Stimulated activated CD4-positive, alpha-beta T cell treated with anti-CD3 and anti-CD28 coated beads, Interleukin-2, amount 100 ng/mL, for 48 hours (primary cell): ENCODE measurements at places on chromosomes 3 and 15.

DNA sequence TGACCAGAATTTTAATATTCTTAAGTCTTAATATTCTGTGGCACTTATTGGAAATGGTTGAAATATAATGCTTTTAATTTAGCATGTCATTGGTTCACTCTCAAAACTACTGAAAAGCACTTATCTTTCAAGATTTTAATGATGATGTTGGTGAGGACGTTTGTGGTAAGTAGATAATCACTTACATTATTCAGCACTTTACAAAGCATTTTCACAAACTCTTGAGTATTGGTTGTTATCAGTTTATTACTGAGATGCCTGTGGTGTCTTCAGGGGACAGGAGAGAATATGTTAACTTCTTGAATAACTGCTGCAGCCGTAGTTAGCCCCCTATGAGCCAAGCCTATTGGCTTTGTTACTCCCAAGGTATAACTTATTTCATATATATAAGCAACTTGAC is 15.2 kb downstream of the TGFBR2 start:
- no peak for DNase-seq

GRCh38 chr3:45978006-45978761 is 17.4 kb downstream of the FYCO1 start:
- DNase-seq, result peak; percentile 35

- no peak for DNase-seq
These were observed 41.8 kb downstream of the PRR23E start for GRCh38 chr3:127234778-127235177.

DNA sequence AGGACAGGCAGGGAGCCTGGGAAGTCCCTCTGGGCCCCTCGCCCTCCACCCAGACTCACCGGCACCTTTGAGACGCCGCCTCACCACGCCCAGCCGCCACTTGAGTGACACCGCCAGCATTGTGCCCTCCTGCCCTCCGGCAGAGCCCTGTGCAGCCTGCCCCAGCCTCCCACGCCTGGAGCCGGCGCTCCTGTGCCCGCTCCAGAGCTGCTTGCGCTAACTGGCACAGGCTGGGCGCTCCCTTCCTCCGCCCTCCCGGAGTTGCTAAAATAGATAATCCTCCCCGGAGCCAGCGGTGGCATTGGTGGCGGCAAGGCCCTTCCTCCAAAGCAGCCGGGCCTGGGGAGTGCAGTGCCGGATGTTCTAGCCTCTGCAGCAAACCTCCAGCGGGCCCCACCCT is 15.7 kb upstream of the GRIP2 start:
- DNase-seq, result no peak

- no peak for DNase-seq
These were observed 27.0 kb downstream of the TM4SF4 start for GRCh38 chr3:149501524-149501923.

DNA sequence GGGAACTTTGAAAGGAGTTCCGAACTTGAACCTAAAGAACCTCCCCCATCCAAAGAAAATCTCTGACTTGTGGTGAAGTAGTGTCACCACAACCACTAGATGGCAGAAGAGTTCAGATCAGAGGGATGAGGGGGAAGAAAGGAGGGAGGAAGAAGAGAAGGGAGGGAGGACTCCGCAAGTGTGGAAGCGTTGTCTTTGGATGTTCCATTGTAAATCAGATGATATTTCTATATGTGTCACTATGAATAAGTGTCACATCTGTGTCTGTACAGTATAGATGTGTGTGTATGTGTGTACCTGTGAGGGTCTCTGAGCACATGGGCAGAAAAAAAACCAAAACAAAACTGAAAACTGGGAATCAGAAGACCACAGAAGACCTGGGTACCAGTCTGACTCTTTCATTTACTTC is 16.9 kb downstream of the SLC24A1 start:
- peak; percentile 21 for DNase-seq

- no peak for DNase-seq
These were observed 2.0 kb downstream of the TMEM62 start for GRCh38 chr15:43135351-43135750.

GRCh38 chr3:187165144-187165543 is 25.8 kb upstream of the RPL39L start:
- peak; percentile 14 for DNase-seq

GRCh38 chr15:100516643-100517512 is 11.9 kb downstream of the CERS3 start:
- no peak for DNase-seq

DNA sequence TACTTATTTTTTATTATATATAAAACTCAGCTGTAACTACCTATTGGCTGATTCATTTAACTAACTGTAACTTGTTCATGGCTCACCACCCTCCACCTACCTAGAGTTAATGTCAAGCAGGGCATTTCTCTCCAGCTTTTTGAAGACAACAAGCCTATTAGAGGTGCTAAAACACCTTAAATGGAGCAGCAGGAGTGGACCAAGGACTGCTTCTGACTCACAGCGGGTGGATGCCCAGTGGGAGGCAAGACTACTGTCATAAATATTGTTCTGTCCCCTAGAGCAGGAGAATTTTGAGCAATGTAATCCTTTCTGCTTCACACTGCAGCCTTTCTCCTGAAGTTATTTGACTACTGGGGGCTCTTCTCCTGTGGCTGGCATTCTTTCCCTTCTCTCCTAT is 146.9 kb downstream of the CLSTN2 start:
- no peak for DNase-seq

- DNase-seq, result no peak
These were observed 490.4 kb upstream of the CFAP20DC start for GRCh38 chr3:59540241-59540640.

DNA sequence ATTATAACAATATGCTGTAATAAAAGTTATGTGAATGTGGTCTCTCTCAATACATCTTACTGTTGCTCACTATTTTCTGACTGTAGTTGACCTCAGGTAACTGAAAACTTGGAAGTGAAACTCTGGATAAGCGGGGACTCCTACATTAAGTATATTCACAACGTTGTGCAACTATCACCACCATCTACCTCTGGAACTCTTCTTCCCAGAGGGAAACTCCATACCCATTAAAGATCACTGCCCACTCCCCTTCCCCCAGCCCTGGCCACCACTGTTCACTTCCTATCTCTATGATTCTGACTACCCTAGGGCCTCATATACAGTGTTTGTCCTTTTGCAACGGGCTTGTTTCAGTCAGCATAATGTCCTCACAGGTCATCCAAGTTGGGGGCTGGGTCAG is 20.7 kb downstream of the SLCO3A1 start:
- no peak for DNase-seq

GRCh38 chr15:74383695-74384565 is 16.5 kb upstream of the CYP11A1 start:
- DNase-seq, result peak; percentile 62

GRCh38 chr15:97909291-97909891 is 51.1 kb upstream of the ARRDC4 start:
- peak; percentile 49 for DNase-seq

DNA sequence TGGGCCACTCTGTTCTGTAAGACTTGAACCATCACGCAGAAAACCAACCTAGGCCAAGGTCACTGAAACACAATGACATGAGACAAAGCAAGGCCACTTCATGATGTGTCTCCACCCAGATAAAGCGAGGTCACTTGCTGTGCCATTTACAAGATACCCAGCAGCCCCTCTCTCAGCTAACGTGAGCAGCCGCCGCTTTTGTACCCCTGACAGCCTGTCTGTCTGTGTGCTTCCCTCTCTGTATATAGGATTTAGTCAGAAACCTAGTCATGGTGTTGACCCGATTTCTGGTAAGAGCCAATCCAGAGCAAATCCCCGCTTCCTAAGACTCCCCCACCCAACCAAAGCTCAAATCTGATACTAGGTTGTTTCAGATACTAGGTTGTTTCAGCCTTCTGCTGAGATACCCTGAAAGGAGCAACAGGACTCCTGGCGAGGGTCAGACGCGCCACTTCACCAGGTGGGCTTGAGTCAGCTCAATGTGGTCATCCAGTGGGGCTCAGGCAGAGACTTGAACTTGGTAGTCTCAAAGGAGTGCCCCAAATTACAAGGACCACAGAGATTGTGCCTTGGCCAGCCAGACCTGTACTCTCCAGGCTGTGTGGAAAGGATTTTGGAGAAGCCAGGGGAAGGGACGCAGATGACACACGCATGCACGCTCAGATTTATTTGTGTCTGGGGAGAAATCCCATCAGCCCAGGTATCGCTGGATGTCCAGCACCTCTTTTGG is 3.1 kb upstream of the ZXDC start:
- DNase-seq, result no peak

DNA sequence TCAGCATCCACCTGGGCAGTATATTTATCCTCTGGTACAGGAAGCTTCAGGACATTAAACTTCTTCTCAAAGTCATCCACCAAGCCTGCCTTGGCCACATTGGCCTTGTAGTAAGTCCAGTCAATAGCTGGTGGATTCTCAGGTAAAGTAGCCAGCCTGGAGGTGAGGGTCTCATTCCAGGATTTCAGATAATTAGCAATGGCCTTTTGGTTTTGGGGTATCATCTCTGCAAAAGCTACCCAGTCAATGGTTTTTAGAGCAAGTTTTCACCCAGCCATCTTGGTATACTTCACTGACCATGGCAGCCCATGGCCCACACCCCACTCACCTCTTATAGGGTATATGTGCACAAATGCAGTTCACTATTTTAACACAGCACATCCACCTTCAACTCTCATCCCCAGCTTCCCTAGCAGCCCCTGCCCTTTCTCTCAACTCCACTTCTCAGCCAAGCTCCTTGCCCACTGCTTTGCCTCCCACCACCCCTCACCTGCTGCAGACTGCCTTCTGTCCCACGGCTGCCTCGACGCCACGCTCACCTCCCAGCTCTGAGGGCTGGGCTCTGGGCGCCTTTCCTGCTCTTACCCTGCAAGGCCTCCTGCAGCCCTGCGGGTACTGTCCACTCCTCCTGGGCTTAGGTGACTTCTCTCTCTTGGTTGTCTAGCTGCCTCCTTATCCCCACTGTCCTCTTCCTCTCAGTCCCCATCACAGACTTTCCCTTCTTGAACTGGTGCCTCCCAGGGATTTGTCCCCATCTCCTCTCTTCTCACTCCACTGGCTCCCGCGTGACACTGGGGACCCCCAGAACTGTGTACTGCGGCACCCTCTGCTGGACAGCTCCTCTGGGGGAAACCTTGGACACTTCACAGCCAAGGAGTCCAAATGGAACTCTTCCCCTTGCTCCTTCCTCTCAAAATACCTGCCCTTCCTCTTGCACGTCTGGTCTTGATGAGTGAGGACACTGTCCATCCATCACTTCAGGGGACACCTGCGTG is 1.7 kb upstream of the TGM5 start:
- DNase-seq, result no peak

DNA sequence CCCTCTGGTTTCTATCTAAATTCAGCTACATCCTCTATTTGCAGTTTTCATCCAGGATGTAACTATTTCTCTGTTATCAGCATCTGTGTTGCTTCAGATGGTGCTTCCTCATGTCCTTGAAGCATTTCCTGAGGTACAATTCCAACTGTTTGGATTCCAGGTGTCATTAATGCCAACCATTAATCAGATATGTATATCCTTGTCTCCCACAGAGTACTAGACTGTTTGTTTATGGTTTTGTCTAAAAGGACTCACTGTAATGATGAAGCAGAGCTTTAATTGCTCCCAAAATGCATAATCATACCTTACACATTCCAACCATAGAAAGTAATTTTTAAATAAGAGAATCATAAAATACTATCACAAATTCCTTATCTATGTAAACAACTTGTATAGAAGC is 288.5 kb upstream of the MME start:
- no peak for DNase-seq

DNA sequence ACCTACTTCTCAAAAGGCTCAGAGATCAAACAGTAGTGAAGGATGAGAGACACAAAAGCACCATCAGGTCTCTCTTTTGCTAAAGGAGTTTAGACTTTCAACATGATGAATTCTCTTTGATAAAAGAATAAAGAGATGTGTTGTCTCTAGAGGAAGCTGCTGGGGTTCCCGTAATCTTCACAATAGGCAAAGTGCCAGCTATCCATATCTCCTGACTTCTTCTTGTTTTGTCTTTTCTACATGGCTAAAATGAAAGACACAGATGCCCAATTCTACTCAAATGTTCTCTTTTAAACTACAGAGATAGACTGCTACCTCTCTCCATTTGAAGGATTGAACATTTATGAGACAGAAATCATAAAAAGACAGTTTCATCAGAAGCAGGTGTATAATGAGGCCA is 38.4 kb upstream of the TUSC7 start:
- no peak for DNase-seq

GRCh38 chr3:72999951-73000350 is 3.3 kb downstream of the PPP4R2 start:
- no peak for DNase-seq

DNA sequence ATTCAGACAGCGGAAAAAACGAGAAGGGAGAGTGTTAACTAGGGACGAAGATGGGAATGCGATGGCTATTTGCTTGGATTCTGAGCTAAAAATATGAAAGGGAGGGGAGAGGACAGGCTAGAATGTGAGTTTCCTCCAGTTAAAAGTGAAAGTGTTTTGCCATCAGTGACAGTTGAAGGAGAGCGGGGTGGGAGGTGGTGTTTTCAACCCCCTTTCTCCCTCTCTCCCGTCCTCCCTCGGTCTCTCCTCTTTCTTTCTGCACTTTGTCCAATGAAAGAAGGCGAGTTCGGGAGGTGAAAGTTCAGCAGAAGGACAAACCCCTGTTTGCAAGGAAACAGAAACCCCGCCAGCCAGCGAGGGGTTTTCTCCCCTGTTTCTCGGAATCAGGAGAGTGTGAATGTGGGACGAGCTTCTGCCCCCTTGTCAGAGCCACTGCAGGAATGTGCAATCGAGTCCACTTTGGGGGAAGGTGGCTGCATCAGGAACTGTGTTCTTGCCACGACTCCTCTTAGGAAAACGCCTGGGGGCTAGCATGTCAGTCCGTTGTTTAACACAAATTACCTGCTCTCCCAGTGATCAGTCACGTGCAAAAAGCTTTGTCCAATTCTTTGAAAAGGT is 975 bp upstream of the FOXP1 start:
- DNase-seq, result peak; percentile 53

DNA sequence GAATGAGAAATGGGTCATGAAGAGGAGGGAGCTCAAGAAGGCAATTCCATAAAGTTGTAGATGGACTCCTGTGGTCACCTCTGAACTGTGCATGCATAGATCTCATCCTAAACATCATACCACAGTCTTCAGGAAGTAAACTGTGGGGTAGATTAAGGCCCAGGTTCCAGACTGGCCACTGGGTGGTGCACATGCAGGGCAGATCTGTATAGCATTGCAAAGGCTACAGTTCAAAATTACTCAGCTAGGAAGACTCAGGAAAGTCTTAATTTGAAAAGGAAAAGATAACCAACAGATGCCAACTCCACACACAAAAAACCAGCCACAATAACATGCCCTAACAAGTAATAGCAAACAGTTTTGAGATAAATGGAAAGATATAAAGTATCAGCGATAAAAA is 20.3 kb downstream of the KY start:
- DNase-seq, result no peak

GRCh38 chr3:79047581-79047980 is 720.2 kb downstream of the ROBO1 start:
- DNase-seq, result no peak

GRCh38 chr3:13040361-13041074 is 32.7 kb downstream of the IQSEC1 start:
- peak; percentile 14 for DNase-seq

GRCh38 chr15:77589839-77590238 is 42.9 kb downstream of the LINGO1 start:
- DNase-seq, result no peak

GRCh38 chr3:125313060-125313635 is 62.0 kb downstream of the ZNF148 start:
- DNase-seq, result no peak
